ENCODE measurements at places on chromosomes 6 and 20. TPM values are rescaled to one million over a fixed set of nuclear protein-coding genes. Genes with fewer than 3 reads are reported as not detected.

GRCh38 chr20:35618263-35619131, 2.9 kb downstream of the SPAG4 start:
- peak; percentile 20 for DNase-seq

DNA sequence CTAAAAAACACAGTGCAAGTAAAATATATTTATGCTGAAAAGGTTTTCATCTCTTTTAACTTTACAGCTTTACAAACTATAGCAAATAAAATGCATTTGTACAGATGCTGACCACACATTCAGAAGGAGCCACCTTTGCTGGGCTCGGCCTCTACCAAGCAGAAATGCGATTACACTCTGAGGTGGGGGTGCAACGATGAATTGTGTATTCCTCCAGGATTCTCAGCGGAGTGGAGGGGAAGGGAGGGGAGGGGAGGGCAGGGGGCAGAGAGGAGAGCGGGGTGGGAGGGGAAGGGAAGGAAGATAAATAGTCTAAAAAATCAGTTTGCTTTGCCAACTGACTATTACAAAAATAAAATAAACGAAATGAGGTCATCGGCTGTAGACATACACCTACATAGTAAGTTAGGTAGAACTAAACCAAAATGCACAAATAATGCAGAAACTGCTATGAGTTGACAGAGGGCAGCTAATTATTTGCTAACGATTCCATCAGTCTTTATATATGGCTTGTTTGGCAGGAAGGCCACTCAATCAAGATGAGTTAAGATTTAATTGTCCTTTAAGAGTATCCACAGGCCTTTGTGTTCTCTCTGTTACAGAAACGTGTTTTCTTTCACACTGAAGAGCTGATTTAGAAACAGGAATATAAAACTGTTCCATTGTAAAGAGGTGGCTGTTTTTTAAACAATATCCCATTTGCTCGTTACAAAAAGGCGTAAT, 90.1 kb downstream of the TAF4 start:
- no peak for DNase-seq

DNA sequence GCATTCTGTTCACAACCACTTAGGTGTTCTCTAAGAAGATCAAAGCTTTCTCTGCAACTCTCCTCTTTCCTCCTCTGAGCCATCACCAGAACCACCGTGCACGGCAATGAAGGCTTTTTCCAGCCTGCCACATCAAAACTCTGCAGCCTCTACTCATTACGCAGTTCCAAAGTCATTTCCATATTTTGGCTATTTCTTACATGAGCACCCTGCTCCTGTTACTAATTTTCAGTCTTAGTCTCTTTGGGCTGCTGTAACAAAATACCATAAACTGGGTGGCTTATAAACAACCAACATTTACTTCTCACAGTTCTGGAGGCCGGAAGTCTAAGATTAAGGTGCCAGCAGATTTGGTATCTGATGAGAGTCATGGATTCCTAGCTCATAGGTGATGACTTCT, 70.4 kb upstream of the THBS2 start:
- no peak for DNase-seq

- no peak for DNase-seq
Measured at GRCh38 chr6:90197854-90198496, 98.7 kb downstream of the BACH2 start.

- DNase-seq = peak; percentile 6
Measured at GRCh38 chr6:52515219-52515960, 61.5 kb downstream of the TRAM2 start.

GRCh38 chr6:128686084-128686483, 165.7 kb upstream of the PTPRK start:
- no peak for DNase-seq

- DNase-seq = no peak
Measured at GRCh38 chr6:167347226-167347625, 22.3 kb downstream of the TTLL2 start.

- DNase-seq = no peak
Measured at GRCh38 chr6:47230579-47230978, 79.1 kb downstream of the TNFRSF21 start.

GRCh38 chr6:1535295-1535694, 74.4 kb upstream of the FOXC1 start:
- DNase-seq = no peak

DNA sequence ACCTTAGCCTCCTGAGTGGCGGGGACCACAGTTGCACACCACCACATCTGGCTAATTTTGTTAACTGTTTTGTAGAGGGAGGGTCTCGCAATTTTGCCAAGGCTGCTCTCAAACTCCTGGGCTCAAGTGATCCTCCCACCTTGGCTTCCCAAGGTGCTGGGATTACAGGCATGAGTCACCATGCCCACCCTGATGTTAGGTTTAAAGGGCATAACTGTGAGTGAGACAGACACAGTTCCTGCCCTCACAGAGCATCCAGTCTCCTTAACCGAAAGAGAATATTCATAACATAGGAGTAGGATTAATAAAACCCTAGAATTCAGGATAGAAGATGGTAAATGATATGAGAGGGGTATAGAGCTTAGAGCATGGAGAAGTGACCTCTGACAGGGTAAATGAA, 3.1 kb upstream of the SPATA2 start:
- DNase-seq = no peak

AVP gene
- not detected for total RNA-seq

SRSF12 gene
- 0.21 TPM for total RNA-seq

FRK gene
- total RNA-seq = 1.8 TPM

SIGLEC1 gene
- total RNA-seq = not detected

DYNLT2 gene
- total RNA-seq = 0.61 TPM

Measured in SK-MEL-5 (cell line).